ENCODE measurements at places on chromosomes 1 and 21. TPM values are rescaled to one million over a fixed set of nuclear protein-coding genes. Genes with fewer than 3 reads are reported as not detected.
A peak's percentile ranks its signal among the peaks of the same experiment; 100 is the strongest.

The RHBDL2 gene
- 0.32 TPM for total RNA-seq

DNA sequence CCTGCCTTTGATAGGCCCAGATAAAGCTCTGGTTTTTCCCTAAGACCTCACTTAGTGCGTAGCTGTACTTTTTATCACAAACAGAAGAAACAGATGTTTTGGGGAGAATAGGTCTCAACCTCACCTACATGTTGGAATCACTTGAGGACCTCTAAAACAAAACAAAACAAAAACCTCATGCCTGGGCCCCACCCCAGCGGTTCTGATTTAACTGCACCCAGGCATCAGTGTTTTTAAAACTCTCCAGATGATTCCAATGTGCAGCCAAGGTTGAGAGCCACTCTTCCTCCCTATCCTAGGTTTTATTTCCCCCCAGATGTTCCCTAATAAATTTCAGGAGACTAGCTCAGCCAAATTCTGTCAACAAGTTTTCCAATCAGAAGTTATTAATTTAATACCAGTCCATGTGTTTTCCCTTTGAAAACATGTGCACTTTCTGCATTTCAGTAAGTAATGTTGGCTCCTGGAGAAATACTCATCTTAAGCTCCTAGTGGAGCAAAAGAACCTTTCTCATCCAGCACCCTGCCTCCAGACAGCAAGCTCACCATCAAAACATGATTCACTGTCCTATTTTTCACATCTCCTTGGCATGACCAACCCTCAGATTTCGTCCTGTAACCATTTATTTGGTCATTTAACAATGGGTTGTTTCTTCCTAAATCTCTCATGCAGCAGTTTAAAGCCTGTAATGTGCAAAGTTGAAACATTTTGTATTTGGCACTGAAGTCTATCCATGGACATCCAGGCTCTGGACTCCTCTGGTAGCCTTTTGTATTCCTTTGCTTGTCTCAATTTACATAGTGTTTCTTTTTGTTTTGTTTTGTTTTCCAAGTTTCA lies 27.5 kb downstream of the LRRC8C start:
- no peak for DNase-seq

DNA sequence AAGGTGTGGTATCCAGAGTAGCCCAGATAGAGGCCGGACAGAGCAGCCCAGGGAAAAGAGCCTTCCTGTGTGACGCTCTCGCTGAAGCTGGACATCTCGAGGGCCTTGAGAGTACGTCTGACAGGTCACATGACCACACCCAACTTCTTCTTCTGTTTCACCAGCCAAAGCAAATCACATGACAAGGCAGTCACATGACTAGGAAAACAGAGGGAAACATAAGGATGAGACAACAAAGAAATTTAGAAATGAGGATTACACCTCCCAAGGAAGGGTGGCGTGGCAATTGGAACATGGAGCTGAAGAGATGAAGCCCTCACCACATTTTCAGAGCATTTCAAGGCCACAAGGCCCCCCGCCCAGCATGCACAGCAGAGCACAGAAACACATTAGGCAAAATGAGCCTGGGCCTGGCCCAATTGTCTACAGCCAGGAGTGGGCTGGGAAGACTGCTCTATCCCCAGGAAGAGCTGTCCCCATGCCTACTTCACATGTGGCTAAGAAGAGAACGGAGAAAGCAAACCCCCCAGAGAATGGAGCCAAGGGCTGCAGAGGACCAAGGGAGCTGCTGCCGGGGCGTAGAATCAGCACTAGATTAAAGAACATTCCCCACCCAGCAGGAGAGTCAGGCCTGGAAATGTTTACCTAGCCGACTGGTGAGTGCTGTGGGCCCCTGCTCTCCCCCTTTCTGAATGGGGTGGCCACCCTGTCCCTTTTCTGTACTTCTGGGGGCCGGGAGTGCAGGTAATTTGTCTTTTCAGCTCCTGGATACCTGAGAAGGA lies 305.1 kb downstream of the NPHP4 start:
- no peak for DNase-seq

The IFNLR1 gene
- total RNA-seq = 11.7 TPM

- no peak for DNase-seq
These were observed 77.0 kb upstream of the C1orf105 start for GRCh38 chr1:172343240-172344160.

The HAX1 gene
- total RNA-seq = 75.4 TPM

The CD244 gene
- 4.5 TPM for total RNA-seq

- no peak for DNase-seq
These were observed 4.9 kb upstream of the BRWD1 start for GRCh38 chr21:39318091-39318959.

GRCh38 chr1:235317168-235317567 lies 10.8 kb downstream of the ARID4B start:
- DNase-seq = no peak

GRCh38 chr1:87154384-87154783 lies 174.3 kb upstream of the LMO4 start:
- DNase-seq = peak; percentile 58

GRCh38 chr1:231092380-231092779 lies 52.3 kb upstream of the FAM89A start:
- DNase-seq = no peak

DNA sequence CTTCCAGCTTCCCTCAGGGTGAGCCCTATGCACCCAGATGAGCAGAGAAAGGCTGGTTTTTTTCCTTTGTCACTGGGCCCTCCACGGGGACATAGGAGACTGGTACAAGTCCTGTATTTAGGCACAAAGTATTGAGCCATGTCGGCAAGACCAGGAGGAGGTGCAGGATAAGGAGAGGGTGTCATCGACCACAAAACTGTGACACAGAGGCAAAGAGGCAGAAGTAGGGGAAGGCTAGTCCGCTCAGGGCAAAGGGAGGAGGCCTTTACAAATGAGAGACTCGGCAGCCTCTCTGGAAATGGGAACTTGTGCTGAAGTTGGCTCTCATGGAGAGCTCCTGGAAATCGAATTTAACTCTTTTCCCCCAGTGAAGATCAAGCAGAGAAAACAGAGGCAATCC lies 70.7 kb upstream of the CAMK1G start:
- DNase-seq = no peak

- peak; percentile 73 for DNase-seq
These were observed 27.0 kb upstream of the BTG2 start for GRCh38 chr1:203278082-203278884.

All from lower lobe of right lung (tissue), 2 donors.